ENCODE measurements at places on chromosomes 7 and 10. TPM values are rescaled to one million over a fixed set of nuclear protein-coding genes. Genes with fewer than 3 reads are reported as not detected.

DNA sequence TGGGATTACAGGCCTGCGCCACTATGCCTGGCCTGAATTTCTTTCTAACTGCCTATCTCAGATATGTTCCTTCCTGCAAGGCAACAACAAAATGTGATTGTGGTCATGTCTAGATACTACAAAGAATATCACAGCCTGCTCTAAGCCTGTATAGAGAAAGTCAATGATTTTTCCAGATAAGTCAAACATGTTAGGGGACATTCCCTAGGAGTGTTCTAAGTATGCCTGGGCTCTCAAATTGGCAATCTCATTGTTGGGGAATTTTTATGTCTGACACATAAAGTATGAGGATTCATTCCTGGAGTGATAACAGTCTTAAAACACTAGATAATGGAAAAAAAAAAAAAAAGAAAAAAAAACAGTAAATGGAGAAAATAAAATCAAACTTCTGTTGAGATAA, 406.1 kb downstream of the GATA3 start:
- no peak overlapping the region for H3K4me3 ChIP-seq
- no peak for DNase-seq
- H3K27ac ChIP-seq, result no peak overlapping the region
- no peaks in the 10 kb centered on the region for H3K27me3 ChIP-seq
- no peaks in the 10 kb centered on the region for H3K36me3 ChIP-seq

PAPOLB gene
- 0.20 TPM for total RNA-seq

GRCh38 chr10:69451209-69451783, at the start of gene TSPAN15:
Gene TSPAN15 (plus strand): TSS chr10:69451465. CDS start chr10:69451595, 130 bp downstream.
- no peaks in the 10 kb centered on the region for H3K36me3 ChIP-seq
- H3K27me3 ChIP-seq, result no peaks in the 10 kb centered on the region
- peak within 1 kb of the TSS; percentile 58 for H3K27ac ChIP-seq
- peaks cover 64% of the 10 kb centered on the region for H3K4me1 ChIP-seq
- DNase-seq, result peak; percentile 75

ABCC2 gene
- total RNA-seq, result 88.2 TPM

RAMP3 gene
- not detected for total RNA-seq

DNA sequence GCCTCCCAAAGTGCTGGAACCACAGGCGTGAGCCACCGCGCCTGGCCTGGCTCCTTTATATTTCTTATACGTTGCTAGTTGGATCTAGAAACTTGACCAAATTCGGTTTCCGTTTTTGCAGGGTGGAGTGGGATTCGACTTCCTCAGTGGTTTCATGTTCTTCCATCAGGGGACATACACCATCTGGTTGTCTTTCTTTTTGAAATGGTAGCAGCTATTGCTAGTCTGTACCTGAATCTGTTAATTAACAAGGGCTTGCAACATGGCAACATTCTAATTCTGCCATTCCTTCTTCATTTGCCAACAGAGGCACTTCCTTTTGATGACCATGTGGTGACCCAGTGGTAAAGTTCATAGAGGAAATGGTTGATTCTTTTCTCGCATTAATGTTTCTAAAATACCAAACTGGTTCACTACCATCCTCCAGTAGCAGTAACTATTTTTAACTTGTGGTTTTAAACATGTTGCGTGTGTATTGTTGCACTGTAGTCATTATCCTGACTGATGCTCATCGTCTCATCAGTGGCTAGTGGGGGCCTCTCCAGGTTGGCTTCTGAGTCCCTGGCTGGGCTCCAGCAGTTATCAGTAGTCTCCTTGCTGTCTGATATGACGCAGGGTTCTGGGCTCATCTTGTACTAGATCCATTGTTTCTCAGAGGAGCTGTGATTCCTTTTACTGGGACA, 159.2 kb downstream of the RGS10 start:
- H3K27ac ChIP-seq, result no peak overlapping the region
- H3K4me1 ChIP-seq, result no peaks in the 10 kb centered on the region
- H3K27me3 ChIP-seq, result no peaks in the 10 kb centered on the region
- no peak for DNase-seq

HYAL4 gene
- total RNA-seq, result not detected

DNA sequence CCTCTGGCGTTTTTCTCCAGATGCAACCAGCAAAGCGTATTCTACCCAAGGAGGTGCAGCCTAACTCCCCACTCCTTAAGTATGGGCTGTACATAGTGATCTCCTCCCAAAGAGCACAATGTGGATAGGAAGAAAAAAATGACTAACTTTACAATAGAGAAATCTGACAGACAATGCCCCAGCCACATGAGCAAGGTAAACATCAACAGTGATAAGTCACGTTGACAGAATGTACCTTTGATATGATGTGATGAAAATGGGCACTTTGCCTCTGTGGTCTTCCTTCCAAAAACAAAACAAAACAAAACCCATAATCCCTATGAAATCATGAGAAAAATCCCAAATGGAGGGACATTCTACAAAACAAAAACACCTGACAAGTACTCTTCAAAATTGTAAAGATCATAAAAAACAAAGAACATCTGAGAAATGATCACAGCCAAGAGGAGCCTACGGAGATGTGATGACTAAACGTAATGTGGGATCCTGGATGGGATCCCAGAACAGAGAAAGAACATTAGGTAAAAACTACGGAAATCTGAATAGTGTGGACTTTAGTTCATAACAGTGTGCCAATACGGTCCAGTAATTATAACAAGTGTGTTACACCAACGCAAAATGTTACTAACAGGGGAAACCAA, 50.6 kb downstream of the ABLIM1 start:
- no peaks in the 10 kb centered on the region for H3K36me3 ChIP-seq
- peaks cover 18% of the 10 kb centered on the region for H3K4me1 ChIP-seq
- H3K4me3 ChIP-seq, result no peak overlapping the region
- no peak for DNase-seq
- no peaks in the 10 kb centered on the region for H3K27me3 ChIP-seq
- H3K27ac ChIP-seq, result no peak overlapping the region

DNA sequence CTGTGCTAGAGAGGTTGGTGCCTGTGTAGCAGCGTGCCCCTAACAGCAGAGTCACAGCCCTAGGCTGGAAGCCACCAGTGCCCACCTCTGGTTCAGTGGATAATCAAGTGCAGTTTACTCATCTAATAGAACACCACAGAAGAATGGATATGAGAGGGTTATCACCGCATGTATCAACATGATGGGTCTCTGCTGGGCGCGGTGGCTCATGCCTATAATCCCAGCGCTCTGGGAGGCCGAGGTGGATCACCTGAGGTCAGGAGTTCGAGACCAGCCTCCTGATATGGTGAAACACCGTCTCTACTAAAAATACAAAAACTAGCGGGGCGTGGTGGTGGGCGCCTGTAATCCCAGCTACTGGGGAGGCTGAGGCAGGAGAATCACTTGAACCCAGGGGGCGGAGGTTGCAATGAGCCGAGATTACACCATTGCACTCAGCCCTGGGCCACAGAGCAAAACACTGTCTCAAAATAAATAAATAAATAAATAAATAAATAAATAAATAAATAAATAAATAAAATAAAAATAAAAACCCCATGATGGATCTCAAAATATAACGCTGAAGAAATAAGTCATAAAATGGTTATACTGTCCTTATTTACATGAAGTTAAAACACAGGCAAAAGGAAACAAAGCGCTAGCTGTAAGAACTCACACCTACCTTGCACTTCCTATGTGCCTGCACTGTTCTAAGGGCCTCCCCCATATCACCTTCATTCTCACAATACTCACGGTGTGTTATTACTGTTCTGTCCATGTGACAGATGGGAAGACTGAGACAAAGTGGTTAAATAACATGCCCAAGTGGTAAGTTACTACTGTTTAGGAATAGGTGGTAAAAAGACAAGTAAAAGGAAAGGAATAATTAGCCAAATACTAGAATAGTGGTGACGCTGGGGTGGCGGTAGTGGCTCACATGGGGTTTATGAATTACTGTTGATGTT, 70.9 kb downstream of the AMZ1 start:
- H3K4me1 ChIP-seq, result peaks cover 49% of the 10 kb centered on the region
- no peaks in the 10 kb centered on the region for H3K27me3 ChIP-seq
- no peak overlapping the region for H3K4me3 ChIP-seq
- no peaks in the 10 kb centered on the region for H3K36me3 ChIP-seq

GRCh38 chr7:38195804-38196595, 18.0 kb downstream of the STARD3NL start:
- no peaks in the 10 kb centered on the region for H3K4me1 ChIP-seq
- H3K4me3 ChIP-seq, result no peak overlapping the region
- DNase-seq, result no peak
- no peaks in the 10 kb centered on the region for H3K36me3 ChIP-seq

DNA sequence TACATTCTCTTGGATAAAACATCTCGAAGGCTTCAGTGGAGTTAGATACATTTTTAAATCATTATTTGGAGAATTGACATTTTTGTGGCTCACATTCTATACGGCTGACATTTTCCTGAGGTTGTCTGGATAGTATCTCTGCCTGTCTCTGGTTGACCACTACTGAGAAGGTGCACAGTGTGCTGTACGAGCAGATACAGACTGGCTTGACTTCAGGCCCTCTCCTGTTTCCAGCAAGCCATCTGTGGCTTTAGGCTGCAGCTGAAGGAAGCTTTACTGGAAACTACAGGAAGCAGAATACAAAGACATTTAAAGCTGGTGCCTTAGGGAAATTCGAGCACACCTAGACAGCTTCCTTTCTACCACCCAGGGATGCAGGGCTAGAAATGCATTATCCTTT, 39.3 kb upstream of the RSU1 start:
- no peaks in the 10 kb centered on the region for H3K27me3 ChIP-seq
- H3K27ac ChIP-seq, result no peak overlapping the region
- H3K36me3 ChIP-seq, result no peaks in the 10 kb centered on the region
- H3K4me1 ChIP-seq, result no peaks in the 10 kb centered on the region

DNA sequence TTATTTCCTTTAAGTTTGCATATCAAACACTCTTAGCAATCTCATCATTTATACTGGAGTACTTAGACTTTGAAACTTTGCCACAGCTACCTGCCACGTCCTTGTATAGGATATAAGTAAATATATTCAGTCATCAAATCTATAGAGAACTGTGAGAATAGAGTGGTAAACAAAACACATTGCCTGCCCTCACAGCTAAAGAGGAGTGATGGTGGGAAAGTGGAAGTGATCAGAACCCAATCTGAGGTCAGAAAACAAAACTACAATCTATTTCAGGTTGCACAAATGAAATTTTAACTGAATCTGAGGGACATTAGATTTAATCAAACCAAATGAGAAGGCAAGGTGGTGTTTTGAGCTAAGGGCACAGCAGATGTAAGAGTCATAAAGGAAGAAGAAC, 74.8 kb downstream of the ZEB1 start:
- no peaks in the 10 kb centered on the region for H3K27me3 ChIP-seq
- H3K27ac ChIP-seq, result no peak overlapping the region
- no peaks in the 10 kb centered on the region for H3K4me1 ChIP-seq
- H3K4me3 ChIP-seq, result no peak overlapping the region
- DNase-seq, result no peak

DNA sequence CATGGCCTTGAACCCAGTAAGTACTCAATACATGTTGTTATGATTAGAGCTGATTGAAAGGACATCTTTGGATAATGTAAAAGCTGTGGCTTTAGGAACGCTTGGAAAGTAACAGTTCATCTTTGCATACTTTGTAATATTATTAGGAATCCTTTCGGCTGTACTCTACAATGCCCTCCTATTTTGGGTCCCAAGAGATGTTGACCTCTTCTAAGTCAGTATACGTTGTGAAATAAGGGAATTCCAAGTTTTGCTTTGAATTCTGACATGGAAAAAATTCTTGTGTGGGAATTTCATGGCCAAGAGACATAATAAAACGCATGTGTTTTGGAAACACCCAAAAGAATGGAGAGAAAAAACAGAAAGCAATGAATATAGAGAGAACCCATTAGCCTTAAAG, 7.7 kb downstream of the AGR3 start:
- DNase-seq, result no peak
- no peaks in the 10 kb centered on the region for H3K36me3 ChIP-seq
- H3K27ac ChIP-seq, result no peak overlapping the region
- H3K4me3 ChIP-seq, result no peak overlapping the region
- H3K27me3 ChIP-seq, result no peaks in the 10 kb centered on the region

GRCh38 chr10:63866747-63867140, 345.5 kb downstream of the REEP3 start:
- peaks cover 8% of the 10 kb centered on the region for H3K4me1 ChIP-seq
- H3K27ac ChIP-seq, result no peak overlapping the region
- H3K4me3 ChIP-seq, result no peak overlapping the region
- H3K27me3 ChIP-seq, result no peaks in the 10 kb centered on the region

GRCh38 chr7:109335951-109336350, 766.3 kb downstream of the DNAJB9 start:
- no peaks in the 10 kb centered on the region for H3K4me1 ChIP-seq
- H3K27ac ChIP-seq, result no peak overlapping the region
- no peaks in the 10 kb centered on the region for H3K27me3 ChIP-seq
- H3K4me3 ChIP-seq, result no peak overlapping the region
- no peak for DNase-seq
- H3K36me3 ChIP-seq, result no peaks in the 10 kb centered on the region

GRCh38 chr10:131816941-131817700, 83.7 kb upstream of the PPP2R2D start:
- no peaks in the 10 kb centered on the region for H3K4me1 ChIP-seq
- no peaks in the 10 kb centered on the region for H3K36me3 ChIP-seq
- no peaks in the 10 kb centered on the region for H3K27me3 ChIP-seq
- H3K27ac ChIP-seq, result no peak overlapping the region

Data from HCT116 (cell line).